ENCODE measurements at places on chromosomes 13 and 19.
A peak's percentile ranks its signal among the peaks of the same experiment; 100 is the strongest.

DNA sequence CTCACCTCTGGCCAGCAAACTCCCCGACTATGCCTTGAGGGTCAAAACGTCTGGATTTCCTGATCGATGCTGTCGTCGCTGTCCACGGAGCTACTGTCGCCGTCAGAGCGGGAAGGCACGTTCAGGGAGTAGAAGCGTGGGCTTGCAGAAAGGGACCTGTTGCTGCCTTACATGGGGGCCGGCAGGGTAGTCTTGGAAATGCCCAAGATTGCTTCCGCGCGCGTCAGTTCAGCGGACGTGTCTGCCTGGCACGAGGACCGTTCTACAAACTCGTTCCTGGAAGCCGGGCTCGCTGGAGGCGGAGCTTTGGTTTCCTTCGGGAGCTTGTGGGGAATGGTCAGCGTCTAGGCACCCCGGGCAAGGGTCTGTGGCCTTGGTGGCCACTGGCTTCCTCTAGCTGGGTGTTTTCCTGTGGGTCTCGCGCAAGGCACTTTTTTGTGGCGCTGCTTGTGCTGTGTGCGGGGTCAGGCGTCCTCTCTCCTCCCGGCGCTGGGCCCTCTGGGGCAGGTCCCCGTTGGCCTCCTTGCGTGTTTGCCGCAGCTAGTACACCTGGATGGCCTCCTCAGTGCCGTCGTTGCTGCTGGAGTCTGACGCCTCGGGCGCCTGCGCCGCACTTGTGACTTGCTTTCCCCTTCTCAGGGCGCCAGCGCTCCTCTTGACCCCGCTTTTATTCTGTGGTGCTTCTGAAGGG lies 15.4 kb downstream of the RB1 start:
- DNase-seq: no peak

DNA sequence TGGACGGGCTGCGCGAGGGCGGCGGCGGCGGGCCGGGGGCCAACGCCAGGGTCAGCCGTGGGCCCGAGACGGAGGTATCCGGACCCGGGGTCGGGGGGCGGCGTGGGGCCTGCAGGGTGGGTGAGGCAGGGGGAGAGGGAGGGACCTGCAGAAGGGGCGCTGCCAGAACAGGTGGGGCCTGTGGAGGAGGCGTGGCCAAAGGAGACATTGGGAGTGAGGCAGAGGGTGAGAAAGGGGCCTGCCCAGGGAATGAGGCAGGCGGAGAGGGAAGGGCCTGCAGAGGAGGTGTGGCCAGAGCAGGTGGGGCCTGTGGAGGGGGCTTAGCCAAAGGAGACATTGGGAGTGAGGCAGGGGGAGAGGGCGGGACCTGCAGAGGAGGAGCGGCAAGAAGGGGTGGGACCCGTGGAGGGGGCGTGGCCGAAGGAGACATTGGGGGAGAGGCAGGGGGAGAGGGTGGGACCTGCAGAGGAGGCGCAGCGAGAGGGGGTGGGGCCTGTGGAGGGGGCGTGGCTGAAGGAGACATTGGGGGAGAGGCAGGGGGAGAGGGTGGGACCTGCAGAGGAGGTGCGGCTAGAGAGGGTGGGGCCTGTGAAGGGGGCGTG lies 4.2 kb downstream of the PRR36 start:
- no peak for DNase-seq

- peak; percentile 41 for DNase-seq
Observed at GRCh38 chr19:2253106-2254063, 2.8 kb downstream of the JSRP1 start.

- no peak for DNase-seq
Observed at GRCh38 chr19:44993926-44994537, 7.2 kb upstream of the RELB start.

- DNase-seq: no peak
Observed at GRCh38 chr19:5380215-5380919, 39.8 kb upstream of the PTPRS start.

DNA sequence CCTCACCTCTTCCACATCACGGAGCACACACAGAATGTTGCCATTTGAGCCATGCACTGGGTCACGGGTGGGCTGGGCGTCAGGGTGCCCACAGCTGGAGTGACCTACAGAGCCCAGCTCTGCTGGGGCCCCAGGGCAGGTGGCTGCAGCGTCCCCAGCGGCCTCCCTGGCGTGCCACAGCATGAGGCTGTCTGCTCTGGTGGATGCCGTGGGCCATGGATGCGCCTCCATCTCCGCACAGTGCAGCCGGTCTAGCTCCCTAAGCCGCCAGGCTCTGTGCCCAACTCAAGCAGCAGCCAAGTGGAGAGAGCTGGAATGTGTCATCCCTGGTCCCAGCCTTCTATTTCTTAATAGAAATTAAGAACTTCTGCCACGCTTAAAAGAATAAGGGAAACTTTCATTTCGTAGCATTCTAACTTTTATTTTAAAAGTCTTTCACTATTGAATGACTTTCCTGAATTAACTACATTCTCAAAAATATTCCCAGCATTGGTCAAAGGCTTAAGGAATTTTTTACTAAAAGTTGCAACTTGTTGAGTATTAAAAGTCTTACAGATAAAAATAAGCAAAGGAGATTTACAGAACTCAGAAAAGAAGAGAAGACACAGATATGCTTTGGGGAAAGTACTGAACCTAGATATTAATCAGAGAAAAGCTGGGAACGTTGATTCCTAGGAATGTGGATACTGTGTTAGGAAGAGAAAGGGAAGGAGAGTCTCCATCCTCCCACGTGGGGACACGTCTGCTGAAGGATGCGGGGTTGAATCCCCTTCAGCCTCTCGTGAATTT lies 59.3 kb downstream of the ATP11A start:
- DNase-seq: no peak

DNA sequence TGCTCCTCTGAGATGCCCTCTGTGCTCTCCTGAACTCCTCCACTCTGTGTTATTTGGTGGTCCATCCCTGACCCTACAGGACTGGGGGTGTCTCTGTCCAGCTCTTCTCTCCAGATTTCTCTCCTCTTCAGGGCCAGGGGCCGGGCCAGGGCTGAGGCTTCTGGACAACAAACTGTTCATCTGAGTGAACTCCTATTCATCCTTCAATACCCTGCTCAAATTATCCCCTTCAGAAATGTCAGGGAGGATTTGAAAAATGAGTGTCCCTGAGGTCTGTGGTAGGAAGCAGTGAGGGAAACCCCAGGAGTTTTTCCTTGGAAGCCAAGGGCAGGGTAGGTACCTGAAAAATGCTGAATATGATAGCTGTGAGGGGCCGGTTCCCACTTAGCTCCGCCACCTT lies 7.6 kb downstream of the PDE4C start:
- no peak for DNase-seq

- no peak for DNase-seq
Observed at GRCh38 chr19:28196961-28197360, 1016.0 kb downstream of the UQCRFS1 start.

GRCh38 chr19:17149393-17150135 lies 65.6 kb upstream of the USE1 start:
- no peak for DNase-seq

DNA sequence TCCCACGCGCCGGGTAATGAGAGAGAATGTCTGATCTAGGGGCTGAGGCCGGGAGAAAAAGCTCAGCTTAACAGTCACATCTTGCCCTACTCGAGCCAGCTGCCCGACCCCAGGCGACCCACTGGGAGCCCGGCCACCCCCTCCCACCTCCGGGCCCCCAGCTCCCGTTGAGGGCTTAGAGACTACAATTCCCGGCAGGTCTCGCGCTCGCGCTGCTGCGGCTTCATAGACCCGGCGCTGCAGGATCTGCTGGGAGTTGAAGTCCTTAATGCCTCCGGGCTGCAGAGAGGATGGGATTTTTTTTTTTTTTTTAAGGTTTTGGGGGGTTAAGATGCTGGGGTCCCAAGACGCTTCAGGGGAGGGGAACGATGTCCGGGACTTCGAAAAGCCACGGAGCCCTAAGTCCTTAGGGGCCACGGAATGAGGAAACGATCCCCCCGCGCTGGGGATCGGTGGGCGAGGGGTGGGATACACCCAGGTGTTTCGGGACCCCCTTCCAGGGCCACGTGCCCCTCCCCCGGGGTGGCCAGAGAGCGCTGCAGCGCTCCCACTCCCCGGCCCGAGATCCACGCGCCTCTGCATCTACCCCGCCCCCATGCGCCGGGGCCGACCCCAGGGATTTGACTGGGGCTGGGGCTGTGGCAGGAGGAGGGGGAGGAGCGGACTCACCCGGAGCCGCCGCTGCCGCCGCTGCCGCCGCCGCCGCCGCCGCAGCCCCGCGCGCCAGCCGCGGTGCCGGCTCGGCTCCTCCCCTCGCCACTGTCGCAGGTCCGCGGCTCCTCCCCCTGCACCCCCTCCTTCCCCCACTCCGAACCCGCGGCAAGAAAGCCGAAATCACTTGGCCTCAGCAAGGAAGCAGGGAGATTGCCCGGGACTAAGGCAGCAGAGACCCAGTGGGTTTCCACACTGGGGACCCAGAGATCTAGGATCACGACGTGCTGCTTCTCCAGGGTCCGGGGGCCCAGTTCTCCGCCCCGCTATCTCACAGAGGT lies at the start of gene SYT3:
Gene SYT3, minus strand, starts transcription at position 761 of the 992 bp plus-strand sequence. CDS start 2,470 bp downstream, outside the sequence.
- DNase-seq: peak; percentile 57

DNA sequence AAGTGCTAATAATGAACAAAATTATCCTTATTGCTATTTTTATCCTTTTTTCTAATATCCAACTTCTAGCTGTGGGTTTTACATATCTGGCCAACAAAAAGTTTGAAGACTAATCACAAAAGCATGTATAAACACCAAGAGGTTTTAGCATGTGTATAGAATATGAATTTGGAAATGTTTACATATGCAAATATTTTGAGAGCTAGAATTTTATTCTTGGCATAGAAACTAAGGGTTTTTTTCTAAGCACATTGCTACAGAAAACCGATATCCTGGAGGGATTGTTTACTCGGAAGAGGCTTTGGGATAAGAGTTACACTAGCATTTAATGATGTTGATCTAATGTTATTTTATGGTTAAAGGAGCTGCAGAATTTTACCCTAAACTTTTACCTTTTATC lies 392.1 kb downstream of the EFNB2 start:
- no peak for DNase-seq

- DNase-seq: no peak
Observed at GRCh38 chr19:40800997-40801377, 2.0 kb downstream of the EGLN2 start.

DNA sequence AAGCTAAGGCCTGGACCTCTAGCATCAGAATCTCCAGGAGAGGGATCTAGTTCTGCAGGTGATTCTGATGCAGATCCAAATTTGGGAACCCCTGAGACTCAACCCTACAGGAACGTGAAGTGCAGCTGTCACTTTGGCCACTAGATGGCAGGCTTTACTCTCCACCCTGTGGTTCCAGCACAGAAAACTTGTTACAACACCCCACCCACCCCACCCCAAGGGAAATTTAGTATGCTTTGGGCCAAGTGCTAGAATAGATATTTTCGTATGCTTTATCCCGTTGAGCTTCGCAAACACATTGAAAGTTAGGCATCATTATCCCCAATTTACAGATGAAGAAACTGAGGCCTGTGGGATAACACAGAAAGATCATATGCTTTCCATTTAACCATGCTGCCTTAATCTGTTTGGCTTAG lies 232.0 kb downstream of the B3GLCT start:
- DNase-seq: peak; percentile 55

DNA sequence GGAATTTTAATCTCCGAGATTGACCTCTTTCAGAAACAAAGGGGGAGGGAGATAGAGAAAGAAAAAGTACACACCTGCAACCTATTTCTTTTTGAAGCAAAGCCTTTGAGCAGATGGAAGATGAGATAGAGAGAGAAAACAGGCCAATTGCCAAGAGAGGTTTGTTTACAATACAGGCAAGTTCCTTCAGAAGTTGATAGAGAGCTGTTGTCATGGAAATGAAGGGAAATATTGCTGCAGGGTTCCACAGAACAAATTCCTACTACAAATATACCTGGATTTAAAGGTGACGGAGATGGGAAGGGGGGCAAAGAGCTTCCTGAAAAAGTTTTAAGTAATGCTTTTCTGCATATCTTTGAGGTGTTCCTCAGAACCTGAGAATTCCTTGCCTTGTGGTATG lies 388.4 kb downstream of the NDFIP2 start:
- DNase-seq: no peak

- no peak for DNase-seq
Observed at GRCh38 chr13:35600137-35600536, 123.6 kb upstream of the MAB21L1 start.

DNA sequence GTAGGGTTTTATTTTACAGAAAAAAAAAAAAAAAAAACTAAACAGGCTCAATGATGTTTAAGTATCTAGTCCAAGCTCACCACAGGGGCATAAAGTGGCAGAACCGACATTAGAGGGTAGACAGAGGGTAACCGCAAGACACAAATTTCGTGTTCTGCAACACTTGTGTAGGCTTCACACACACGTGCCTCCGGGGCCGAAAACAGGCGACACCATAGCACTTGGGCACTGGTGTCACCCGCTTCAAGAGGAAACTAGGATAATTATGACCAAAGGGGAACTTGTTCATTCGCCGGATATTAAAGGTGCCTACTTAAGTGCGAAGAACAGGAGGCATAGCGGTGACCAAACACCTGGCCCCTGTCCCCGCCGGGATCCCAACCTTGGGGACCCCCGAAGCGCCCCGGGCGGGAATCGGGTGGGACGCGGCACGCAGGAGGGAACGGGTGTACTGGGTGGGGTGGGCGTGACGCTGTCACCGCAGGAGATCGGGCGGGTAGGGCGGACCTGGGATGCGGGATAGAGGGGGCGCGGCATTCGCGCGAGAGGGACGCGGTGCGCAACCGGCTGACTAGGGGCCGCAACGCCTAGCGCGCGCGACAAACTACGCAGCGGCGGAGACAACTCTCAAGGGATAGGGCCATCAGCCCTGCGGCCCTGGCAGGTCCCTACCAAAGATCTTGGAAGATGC lies 558 bp downstream of the MZT1 start:
- no peak for DNase-seq

DNA sequence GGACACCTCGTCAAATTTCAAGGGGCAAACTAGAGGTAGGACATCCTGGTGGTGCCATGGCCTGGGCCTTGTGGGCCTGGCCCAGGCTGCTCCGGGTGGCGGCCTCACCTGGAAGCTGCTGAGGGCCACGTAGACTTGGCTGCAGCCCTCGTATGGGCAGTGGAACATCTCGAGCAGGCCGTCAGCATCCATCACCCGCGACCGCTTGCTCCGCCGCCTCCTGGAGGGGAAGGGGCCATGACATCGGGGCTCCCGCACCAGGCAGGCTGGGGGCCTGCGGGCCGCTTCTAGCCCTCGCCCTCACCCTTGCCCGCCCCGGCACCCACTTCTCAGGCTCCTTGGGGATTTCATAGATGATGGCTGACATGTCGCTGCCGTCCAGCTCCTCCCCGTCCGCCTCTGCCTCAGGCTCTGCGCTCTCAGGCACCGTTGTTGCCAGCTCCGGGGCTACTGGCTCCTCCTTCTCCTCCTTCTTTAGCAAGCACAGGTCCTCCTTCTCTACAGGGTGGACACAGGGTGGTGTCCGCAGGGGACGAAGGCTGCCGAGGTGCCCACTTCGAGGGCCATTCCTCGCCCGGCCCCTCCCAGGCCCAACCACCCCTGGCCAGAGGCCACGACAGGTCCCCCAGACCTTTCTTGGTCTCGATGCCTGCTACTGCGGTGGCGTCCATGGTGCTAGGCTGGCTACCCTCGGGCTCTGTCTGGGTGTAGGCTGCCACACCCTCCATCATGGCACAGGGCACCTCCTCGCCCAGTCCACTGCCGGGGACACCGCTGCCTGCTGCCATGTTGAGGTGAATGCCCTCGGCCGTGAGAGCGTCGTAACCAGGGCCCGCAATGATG lies 6.0 kb upstream of the ELAVL3 start:
- DNase-seq: no peak

- DNase-seq: no peak
Observed at GRCh38 chr19:48433337-48433736, 12.4 kb upstream of the GRWD1 start.

- DNase-seq: no peak
Observed at GRCh38 chr13:113886561-113887112, 22.8 kb upstream of the GAS6 start.
